ENCODE measurements at places on chromosomes 12 and 14.

DNA sequence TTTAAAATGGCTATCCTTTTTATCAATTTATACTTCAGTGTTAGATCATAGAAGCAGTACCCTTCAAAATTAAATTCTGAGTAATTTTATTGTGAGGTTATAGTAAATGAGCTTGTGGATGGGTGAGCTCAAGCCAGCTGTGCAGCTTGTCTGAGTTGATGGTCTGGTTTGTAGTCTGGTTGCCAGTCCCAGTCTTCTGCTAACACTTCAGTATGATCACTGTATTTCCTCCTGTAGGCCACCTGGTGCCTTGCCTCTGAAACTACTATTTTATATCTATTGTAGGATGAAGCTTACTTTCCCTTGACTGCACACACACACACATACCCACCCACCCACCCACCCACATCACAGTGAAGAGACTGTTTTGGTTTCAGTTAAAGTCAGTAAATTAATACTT is 496.4 kb downstream of the PCNX1 start:
- H3K27me3 ChIP-seq, result no peaks in the 10 kb centered on the region
- DNase-seq, result peak; percentile 7
- H3K4me3 ChIP-seq, result no peak overlapping the region
- no peaks in the 10 kb centered on the region for H3K36me3 ChIP-seq

GRCh38 chr12:81401241-81401640 is 323.4 kb downstream of the ACSS3 start:
- no peaks in the 10 kb centered on the region for H3K36me3 ChIP-seq
- no peak overlapping the region for H3K27ac ChIP-seq
- no peaks in the 10 kb centered on the region for H3K4me1 ChIP-seq
- DNase-seq, result no peak
- H3K4me3 ChIP-seq, result no peak overlapping the region

DNA sequence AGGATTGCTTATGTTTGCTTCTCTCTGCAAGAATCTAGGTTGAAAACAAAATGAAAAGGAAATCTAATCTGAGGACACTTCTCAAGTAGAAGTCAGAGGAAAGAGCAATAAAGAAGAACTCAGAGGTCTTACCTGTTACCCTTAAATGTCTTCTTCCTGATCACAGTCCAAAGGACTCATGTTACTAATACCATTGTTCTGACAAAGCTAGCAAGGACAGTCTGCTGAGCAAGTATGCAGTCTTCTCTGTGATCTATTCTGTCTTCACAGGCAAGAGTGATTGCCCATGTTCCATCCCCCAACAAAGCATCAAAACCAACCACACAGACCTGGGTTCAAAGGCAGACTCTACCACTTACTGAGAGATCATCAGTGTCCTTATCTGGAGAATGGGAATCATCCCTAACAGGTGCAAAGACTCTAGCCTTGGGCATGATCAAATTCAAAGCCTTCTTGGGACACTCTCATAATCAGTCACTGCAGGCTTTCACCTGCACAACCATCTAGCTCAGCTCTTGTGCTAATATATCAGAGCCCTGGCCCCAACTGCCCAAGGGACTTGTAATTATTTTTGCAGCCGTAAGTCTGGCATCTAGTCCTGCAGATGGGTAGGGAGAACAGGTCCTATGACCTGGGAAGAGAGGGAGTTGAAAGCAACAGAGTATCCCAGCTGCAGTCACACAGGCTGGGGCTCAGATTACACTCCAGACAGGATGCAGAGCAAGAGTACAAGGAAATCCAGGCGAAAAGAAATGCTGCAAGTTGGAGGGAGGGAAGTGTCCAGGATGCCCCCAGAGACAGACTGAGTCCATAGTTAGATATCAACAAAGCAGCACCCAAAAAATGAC is 97.9 kb upstream of the NUDT4 start:
- no peaks in the 10 kb centered on the region for H3K4me1 ChIP-seq
- H3K27ac ChIP-seq, result no peak overlapping the region
- no peaks in the 10 kb centered on the region for H3K36me3 ChIP-seq
- no peak for DNase-seq
- peaks cover 2% of the 10 kb centered on the region for H3K27me3 ChIP-seq

DNA sequence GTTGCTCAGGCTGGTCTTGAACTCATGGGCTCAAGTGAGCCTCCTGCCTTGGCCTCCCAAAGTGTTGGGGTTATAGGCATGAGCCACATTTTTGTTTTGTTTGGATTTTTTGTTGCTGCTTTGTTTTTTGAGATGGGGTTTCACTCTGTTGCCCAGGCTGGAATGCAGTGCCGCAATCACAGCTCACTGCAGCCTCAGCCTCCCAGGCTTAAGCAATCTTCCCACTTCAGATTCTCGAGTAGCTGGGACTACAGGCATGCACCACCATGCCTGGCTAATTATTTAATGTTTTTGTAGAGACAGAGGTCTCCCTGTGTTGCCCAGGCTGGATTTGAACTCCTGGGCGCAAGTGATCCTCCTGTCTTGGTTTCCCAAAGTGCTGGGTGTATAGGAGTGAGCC is 5.7 kb upstream of the PLEK2 start:
- H3K36me3 ChIP-seq, result no peaks in the 10 kb centered on the region
- no peak overlapping the region for H3K27ac ChIP-seq
- no peak overlapping the region for H3K4me3 ChIP-seq
- no peaks in the 10 kb centered on the region for H3K27me3 ChIP-seq
- peaks cover 2% of the 10 kb centered on the region for H3K4me1 ChIP-seq

DNA sequence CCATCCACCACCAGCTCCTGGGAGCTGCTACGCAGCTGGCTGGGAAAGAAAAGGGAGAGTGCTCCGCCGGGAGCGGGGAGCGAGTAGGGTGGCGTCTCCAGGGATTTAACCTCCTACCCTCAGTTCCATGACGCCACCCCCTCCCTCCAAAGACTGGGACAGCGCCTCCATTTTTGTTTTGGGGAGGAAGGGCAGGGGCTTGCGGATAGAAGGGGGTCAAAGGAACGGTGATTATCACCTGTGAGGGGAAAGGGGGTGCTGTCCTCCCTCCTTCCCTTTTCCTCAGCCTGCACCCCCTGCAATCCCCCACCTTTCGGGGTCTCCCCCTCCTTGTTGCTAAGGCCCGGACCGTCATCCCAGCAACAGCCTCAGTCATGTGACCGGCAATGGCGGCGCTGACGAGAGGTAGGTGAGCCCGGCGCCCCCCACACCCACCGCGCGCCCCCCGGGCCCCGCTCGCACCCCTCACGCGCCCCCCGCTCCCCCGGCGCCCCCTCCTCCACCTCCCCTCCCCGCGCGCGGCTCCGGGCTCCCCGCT is at the start of gene DTX3:
Gene DTX3, plus strand, starts transcription at position 371 of the 538 bp plus-strand sequence. CDS start 1,694 bp downstream, outside the sequence.
- H3K27ac ChIP-seq, result peak within 1 kb of the TSS; percentile 45
- peak within 1 kb of the TSS; percentile 74 for H3K4me3 ChIP-seq
- H3K36me3 ChIP-seq, result peaks cover 31% of the 10 kb centered on the region
- peaks cover 25% of the 10 kb centered on the region for H3K4me1 ChIP-seq

DNA sequence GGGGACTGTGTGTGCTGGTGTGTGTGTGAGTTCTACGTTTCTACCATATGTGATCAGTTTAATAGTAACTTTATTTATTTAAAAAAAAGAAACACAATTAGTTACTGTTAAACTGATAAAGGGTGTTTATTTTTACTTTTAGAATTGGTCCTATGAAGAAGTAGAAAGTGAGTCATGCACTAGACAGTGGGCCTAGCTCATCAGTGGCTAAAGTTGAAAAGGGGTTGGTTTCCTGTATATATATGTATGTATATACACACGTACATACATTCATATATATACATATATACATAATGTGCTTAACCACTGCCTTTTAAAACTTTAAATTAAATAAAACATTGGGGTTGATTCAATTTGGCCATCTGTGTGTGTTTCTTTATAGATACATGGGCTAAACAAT is 68.8 kb upstream of the TMEM263 start:
- H3K4me1 ChIP-seq, result no peaks in the 10 kb centered on the region
- no peak for DNase-seq
- no peak overlapping the region for H3K4me3 ChIP-seq
- H3K27ac ChIP-seq, result no peak overlapping the region
- H3K36me3 ChIP-seq, result peaks cover 49% of the 10 kb centered on the region

DNA sequence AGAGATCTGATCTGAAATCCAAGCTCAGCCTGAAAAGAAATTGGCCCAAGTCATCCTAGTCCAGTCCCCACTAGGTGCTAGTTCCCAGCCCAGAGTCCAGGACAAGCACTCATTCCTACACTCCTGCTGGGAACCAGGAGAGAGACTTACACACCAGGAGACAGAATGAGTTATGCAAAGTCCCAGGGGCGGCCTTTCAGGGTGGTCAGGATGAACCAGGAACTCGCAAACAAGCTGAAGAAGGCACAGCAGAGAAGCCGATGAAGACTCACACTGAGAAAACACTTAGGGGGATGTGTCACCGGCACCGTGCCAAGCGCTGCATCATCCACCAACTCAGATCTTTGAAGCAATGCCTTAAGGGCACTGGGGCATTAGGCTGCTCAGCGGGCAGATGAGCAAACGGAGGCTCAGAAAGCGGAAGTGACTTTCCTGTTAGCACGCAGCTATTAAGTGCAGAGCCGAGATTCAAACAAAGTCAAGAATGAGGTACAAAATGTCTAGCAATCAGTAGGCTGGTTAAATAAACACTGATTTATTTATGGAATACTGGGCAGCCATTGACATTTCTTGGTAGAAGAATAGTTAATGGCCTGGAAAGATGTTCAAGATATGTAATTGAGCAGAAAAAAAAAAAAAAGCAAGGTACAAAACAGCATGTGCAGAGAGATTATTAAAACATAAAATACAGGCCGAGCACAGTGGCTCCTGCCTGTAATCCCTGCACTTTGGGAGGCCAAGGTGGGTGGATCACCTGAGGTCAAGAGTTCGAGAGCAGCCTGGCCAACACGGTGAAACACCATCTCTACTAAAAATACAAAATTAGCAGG is 78.7 kb downstream of the LRRC74A start:
- H3K4me3 ChIP-seq, result no peak overlapping the region
- peak; percentile 85 for DNase-seq
- peaks cover 33% of the 10 kb centered on the region for H3K4me1 ChIP-seq
- no peak overlapping the region for H3K27ac ChIP-seq

GRCh38 chr14:46058964-46059563 is 592.5 kb downstream of the RPL10L start:
- no peaks in the 10 kb centered on the region for H3K4me1 ChIP-seq
- H3K27me3 ChIP-seq, result no peaks in the 10 kb centered on the region
- DNase-seq, result no peak
- H3K27ac ChIP-seq, result no peak overlapping the region
- H3K4me3 ChIP-seq, result no peak overlapping the region

GRCh38 chr14:73058922-73059673 is 764 bp downstream of the RBM25 start:
- H3K27me3 ChIP-seq, result no peaks in the 10 kb centered on the region
- peaks cover 40% of the 10 kb centered on the region for H3K4me1 ChIP-seq
- H3K4me3 ChIP-seq, result peak overlapping the region; percentile 91
- DNase-seq, result no peak
- H3K27ac ChIP-seq, result peak overlapping the region; percentile 78
- peaks cover 17% of the 10 kb centered on the region for H3K36me3 ChIP-seq

- H3K36me3 ChIP-seq, result peaks cover 11% of the 10 kb centered on the region
- H3K4me1 ChIP-seq, result peaks cover 74% of the 10 kb centered on the region
- H3K27ac ChIP-seq, result peak overlapping the region; percentile 91
- no peaks in the 10 kb centered on the region for H3K27me3 ChIP-seq
- peak overlapping the region; percentile 35 for H3K4me3 ChIP-seq
- no peak for DNase-seq
These were observed 56.0 kb downstream of the RASSF3 start for GRCh38 chr12:64666054-64666914.

DNA sequence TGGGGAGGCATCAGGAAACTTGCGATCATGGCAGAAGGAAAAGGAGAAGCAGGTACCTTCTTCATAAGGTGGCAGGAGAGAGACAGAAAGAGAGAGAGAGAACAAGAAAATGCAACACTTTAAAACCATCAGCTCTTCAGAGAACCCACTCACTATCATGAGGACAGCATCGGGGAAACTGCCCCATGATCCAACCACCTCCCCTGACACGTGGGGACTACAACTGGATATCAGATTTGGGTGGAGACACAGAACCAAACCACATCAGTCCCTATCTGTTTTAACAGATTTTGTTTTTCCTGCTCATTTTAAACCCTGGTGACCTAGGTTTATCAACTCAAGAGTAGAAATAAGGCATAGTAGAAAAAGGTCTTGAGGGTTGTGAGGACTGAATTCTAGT is 210.1 kb upstream of the PLXNC1 start:
- H3K4me1 ChIP-seq, result no peaks in the 10 kb centered on the region
- no peaks in the 10 kb centered on the region for H3K27me3 ChIP-seq
- no peak for DNase-seq
- H3K36me3 ChIP-seq, result no peaks in the 10 kb centered on the region
- no peak overlapping the region for H3K27ac ChIP-seq

DNA sequence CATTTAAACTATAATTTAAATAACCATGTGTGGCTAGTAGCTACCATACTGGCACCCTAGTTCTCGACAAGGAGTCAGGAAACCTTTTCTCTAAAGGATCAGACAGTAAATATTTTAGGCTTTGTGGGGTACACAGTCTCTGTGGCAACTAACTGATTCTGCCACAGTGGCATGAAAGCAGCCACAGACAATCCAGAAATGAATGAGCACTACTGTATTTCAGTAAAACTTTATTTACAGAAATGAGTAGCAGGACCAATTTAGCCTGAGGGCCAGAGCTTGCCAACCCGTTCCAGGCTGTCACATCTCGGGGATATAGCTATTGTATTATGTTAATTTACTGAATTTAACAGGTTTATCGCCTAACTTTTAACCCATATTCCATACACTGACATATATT is 278.7 kb downstream of the ITPR2 start:
- H3K4me3 ChIP-seq, result no peak overlapping the region
- no peak overlapping the region for H3K27ac ChIP-seq
- H3K4me1 ChIP-seq, result no peaks in the 10 kb centered on the region
- DNase-seq, result no peak
- H3K36me3 ChIP-seq, result peaks cover 17% of the 10 kb centered on the region

DNA sequence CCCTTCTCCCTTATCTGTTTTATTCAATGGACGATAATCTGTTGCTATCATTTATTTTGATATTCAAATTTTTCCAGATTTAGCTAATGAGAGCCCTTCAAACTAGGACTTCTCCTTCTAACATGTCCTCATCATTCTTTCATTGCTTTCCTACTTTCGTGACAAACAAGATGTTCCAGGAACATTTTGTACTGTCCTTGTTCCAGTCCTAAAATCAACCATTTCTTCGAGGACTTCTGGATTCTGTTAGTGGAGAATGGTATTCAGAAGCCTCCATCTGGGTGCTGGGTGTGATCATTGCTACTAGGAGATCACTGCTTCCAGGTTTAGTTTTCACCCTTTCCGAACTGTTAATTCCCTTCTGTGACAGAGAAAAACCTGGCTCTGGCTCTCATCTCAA is 29.5 kb upstream of the FBXO34 start:
- H3K27me3 ChIP-seq, result no peaks in the 10 kb centered on the region
- no peak overlapping the region for H3K27ac ChIP-seq
- no peaks in the 10 kb centered on the region for H3K36me3 ChIP-seq
- no peaks in the 10 kb centered on the region for H3K4me1 ChIP-seq
- H3K4me3 ChIP-seq, result no peak overlapping the region
- no peak for DNase-seq

All from CD4-positive, alpha-beta T cell (primary cell).